ENCODE measurements at places on chromosomes 11 and 22.
A peak's percentile ranks its signal among the peaks of the same experiment; 100 is the strongest.

DNA sequence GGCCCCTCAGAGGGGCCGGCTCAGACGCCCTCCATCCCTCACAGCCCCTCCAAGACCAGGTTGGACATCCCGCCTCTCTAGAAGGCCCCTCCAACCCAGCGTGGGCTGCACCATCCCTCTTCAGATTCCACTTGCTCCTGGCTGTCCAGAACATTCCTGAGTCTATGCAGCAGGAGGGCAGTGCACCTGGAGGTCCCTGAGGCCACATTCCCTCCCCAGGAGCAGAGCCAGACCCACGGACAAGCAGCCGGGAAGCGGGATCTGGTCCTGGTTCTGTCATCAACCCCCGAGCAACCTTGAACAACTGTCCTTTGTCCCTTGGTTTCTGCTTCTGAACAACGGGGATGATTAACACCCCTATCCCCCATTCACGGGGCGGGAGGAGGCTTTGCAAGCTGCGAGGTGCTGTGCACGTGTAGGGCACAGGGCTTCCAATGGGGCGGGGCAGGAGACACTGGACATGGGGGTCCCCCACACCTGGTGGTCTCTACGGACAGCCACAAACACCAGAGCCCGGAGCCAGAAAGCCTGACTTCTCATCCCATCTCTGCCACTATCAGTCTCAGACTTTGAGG, 13.2 kb upstream of the PDGFB start:
- no peak for DNase-seq

DNA sequence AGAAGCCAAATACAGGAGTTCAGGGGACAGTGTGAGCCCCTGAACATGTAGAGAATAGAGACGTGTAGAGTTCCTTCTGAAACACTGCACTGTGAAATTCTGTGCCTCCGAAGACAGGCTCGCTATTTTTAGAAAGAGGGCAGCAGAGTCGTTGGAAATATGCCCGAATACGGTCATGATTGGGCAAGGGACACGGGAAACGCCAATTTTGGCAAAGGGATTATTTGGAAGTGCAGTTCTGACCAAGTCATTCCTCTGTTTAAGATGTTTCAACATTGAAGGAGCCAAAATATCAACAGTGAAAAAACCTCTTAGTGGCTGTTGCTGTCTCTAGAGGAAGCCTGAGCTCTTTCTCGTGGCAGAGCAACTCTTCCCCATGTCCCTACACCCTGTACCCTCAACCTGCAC, 9.5 kb upstream of the CBX6 start:
- DNase-seq = peak; percentile 93

GRCh38 chr11:67240576-67241389, 25.5 kb upstream of the GRK2 start:
- peak; percentile 70 for DNase-seq

DNA sequence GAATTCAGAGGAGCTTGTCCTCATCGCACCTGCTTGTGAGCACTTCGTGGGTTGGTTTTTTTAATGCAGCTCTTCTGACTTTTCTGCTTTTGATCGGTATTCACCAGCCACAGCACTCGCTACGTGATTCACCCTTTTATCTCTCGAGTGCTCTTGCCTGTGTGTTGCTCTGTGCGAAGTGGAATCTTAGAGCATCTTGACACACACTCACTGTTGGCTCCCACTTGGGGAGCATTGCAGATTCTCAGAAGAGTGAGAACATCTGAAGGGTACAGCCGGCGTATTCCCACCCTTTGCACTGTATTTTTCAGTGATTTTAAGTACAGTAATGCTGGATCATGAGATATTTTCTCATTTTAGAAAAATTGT, 10.9 kb downstream of the TNNT3 start:
- no peak for DNase-seq

- DNase-seq = no peak
Measured at GRCh38 chr22:29882716-29883044, 294 bp upstream of the MTMR3 start.

DNA sequence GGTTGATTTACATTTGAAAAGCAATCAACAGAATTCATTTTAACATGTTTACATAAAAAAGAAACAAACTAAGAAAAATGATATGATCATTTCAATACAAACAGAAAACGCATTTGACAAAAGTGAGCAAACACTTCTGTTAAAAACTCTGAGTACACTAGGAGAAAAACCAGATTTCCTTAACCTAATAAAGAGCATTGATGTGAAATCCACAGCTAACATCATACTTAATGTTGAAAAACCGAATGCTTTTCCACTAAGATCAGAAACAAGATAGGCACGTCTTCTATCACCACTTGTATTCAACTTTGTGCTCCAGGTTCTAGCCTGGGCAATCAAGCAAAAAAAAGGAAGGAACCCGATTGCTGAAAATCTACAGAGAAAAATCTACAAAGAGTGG, 227.6 kb downstream of the SBF2 start:
- no peak for DNase-seq

GRCh38 chr11:3091846-3092602, 34.8 kb upstream of the CARS1 start:
- peak; percentile 40 for DNase-seq

- no peak for DNase-seq
Measured at GRCh38 chr11:124970925-124971324, 16.9 kb downstream of the CCDC15 start.

- DNase-seq = no peak
Measured at GRCh38 chr11:645536-645935, 8.5 kb downstream of the DRD4 start.

GRCh38 chr11:83051760-83052671, 19.7 kb downstream of the RAB30 start:
- peak; percentile 95 for DNase-seq

DNA sequence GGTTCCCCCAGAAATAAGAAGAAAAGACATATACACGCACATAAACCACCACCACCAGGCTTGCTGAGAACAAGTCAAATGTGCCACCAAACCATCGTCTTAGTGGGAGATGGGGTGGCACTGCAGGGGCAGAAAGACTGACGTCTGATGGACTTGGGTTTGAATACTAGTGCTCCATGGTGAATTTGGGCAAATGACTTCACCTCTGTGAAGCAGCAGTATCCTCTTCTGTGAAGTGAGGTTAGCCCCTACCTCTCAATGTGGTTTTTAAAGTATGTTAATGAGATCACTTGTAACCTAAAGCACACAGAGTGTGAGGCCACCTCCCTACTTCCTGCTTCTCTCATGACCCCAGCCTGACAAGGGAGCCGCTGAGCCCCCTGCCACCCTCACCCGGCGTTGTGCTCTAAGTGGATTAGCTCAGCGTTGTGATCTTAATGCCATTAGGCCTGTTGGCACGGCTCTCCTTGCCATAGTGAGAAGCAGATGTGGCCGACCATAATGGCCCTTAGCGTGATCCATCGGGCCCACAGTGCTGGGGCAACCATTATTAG, 14.4 kb downstream of the ZBTB16 start:
- DNase-seq = no peak

DNA sequence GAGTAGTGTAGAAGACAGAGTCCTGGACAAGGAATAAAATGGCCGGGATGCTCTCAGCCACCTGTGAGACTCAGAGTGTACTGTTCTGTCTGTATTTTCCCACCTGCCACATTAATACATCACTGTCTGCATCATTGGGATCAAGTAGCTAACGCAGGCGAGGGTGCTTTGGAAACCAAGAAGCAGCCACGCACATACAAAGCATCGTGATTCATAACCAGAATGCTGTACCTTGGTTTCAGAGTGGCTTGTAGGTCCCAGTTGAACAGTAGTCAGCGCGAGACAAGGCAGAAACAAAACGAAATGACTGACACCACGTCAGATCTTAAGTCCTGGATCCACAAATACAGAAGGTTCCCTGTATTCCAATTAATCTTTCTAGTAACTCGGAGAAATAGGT, 198.3 kb downstream of the GRIK4 start:
- DNase-seq = no peak

- no peak for DNase-seq
Measured at GRCh38 chr11:115891581-115891980, 387.4 kb upstream of the CADM1 start.

GRCh38 chr11:125371431-125371935, 124.6 kb downstream of the FEZ1 start:
- DNase-seq = no peak

DNA sequence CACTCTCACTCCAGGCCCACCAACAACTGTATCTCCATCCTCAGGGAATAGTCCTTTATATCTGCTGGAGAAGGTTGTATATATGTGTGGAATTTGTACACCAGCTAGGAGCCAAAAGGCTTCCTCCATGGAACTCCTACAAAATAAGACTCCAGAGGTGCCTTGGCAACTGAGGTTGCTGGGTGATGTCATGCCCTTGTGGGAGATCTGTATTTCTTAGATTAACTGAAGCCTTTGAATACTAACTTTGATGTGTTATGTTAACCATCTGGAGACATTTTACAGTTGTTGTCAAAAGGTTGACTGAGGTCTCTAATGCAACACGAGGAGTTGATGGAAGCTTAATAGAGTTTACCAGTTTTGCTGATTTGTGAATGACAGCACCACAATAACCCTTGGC, 139.5 kb upstream of the TTC12 start:
- DNase-seq = peak; percentile 26

GRCh38 chr22:49048591-49048990, 779.1 kb downstream of the BRD1 start:
- no peak for DNase-seq

GRCh38 chr11:71241721-71242259, 10.6 kb downstream of the SHANK2 start:
- DNase-seq = no peak

- no peak for DNase-seq
Measured at GRCh38 chr11:100013011-100013410, 674.1 kb upstream of the ARHGAP42 start.
